PC-9 (cell line): ENCODE measurements at places on chromosomes 5 and 9. TPM values are rescaled to one million over a fixed set of nuclear protein-coding genes. Genes with fewer than 3 reads are reported as not detected.

Gene TAF1L
- total RNA-seq: 0.07 TPM in 1 of 2 replicates, not detected in the other

Gene PCDHA4
- total RNA-seq: not detected in 2 replicates

DNA sequence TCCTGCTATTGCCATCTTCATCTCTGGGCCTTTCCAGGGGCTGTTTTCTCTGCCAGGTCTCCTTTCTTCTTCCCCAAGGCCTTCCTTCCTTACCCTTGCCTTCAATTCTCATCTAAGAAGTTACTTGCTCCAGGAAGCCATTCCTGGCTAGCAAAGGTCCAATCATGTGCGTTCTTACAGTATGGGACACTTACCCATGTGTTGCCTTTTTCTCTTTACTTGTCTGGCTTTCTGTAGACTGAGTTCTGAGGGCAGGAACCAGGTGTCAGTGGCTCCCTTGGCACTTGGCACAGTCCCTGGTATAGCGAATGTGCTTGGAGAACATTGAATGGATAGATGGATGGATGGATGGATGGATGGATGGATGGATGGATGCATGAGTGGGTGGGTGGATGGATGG, 10.2 kb downstream of the FOXI1 start:
- H3K4me3 ChIP-seq: no peak overlapping the region
- H3K27me3 ChIP-seq: no peaks in the 10 kb centered on the region
- H3K36me3 ChIP-seq: no peaks in the 10 kb centered on the region
- DNase-seq: no peak

GRCh38 chr9:2781336-2781735, 62.6 kb downstream of the PUM3 start:
- no peaks in the 10 kb centered on the region for H3K27me3 ChIP-seq
- no peaks in the 10 kb centered on the region for H3K4me1 ChIP-seq
- no peak overlapping the region for H3K27ac ChIP-seq

DNA sequence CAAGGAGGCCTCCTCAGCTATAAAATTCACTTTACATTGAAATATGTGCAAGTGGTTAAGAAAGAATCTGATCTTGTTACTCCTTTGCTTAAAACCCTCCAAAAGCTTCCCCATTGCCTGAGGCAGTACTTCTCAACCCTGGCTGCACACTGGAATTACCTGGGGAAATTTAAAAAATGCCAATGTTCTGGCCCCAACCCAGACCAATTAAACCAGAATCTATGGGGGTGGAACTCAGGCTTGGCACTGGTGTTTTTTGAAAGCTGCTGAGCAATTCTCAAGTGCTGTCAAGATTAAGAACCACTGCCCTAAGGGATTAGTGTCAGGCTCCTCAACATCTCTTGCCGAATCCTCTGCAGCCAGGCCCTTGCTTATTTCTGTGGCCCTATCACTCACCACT, 269.6 kb downstream of the ELAVL2 start:
- peak; percentile 58 for DNase-seq
- H3K36me3 ChIP-seq: no peaks in the 10 kb centered on the region
- H3K27me3 ChIP-seq: no peaks in the 10 kb centered on the region

GRCh38 chr5:77423022-77423750, 68.9 kb downstream of the WDR41 start:
- H3K4me1 ChIP-seq: peaks cover 21% of the 10 kb centered on the region
- no peaks in the 10 kb centered on the region for H3K27me3 ChIP-seq
- no peaks in the 10 kb centered on the region for H3K36me3 ChIP-seq
- H3K4me3 ChIP-seq: no peak overlapping the region
- no peak overlapping the region for H3K27ac ChIP-seq
- no peak for DNase-seq

DNA sequence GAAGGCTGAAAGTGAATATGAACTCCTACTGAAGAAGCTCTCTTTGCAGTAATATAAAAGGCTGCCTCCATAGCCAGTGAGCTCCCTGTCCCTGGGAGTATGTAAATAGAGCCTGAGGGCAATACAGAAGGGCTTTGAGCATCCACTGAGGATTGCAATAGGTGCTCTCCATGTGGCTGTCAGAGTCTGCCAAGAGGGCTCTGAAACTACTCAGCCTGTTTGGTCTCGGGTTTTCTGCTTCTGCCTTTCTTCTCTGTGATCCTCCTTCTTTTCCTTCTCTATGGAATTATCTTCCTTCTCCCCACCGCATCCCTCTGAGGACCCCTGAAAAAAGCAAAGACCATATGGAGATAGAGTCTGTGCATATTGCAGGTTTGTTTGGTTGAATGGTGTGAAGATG, 69.4 kb downstream of the PCDH1 start:
- no peaks in the 10 kb centered on the region for H3K27me3 ChIP-seq
- no peak for DNase-seq
- no peak overlapping the region for H3K4me3 ChIP-seq
- no peaks in the 10 kb centered on the region for H3K36me3 ChIP-seq
- no peak overlapping the region for H3K27ac ChIP-seq
- 0 out of 2 replicates have a peak, but pooled peaks cover 5% of the 10 kb centered on the region for H3K4me1 ChIP-seq

DNA sequence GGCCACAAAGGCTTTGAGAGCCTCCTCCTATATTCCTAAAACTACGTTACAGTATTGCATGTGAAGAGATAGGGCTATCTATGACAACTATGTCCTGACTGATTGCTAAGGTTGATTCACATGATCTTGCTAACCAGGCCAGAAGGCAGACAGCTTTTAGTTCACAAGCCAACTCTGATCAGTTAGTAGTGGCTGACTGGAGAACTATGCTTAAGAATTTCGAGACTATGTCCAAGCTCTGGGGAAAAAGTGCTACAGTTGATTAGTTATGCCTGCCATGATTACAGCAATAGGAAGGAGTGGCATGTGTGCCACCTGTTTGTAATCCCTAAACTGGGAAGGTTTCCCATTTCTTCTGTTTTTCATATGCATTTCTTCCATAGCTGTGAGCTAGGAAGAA, 223.4 kb downstream of the DOCK8 start:
- no peak for DNase-seq
- H3K4me3 ChIP-seq: no peak overlapping the region
- H3K36me3 ChIP-seq: no peaks in the 10 kb centered on the region
- H3K4me1 ChIP-seq: peaks cover 17% of the 10 kb centered on the region
- H3K27me3 ChIP-seq: no peaks in the 10 kb centered on the region

DNA sequence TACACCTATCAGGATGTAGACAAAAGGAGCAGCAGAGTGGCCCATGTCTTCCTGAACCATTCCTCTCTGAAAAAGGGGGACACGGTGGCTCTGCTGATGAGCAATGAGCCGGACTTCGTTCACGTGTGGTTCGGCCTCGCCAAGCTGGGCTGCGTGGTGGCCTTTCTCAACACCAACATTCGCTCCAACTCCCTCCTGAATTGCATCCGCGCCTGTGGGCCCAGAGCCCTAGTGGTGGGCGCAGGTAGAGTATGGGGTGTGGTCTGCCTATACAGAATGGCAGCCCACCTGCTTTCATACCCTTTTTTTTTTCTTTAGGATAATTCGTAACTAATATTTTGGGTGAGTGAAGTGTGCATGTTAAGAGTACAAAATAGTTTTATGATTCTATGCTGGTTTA, 1.1 kb downstream of the SLC27A6 start:
- H3K27ac ChIP-seq: no peak overlapping the region
- no peaks in the 10 kb centered on the region for H3K4me1 ChIP-seq
- no peak for DNase-seq
- H3K4me3 ChIP-seq: no peak overlapping the region
- no peaks in the 10 kb centered on the region for H3K36me3 ChIP-seq

DNA sequence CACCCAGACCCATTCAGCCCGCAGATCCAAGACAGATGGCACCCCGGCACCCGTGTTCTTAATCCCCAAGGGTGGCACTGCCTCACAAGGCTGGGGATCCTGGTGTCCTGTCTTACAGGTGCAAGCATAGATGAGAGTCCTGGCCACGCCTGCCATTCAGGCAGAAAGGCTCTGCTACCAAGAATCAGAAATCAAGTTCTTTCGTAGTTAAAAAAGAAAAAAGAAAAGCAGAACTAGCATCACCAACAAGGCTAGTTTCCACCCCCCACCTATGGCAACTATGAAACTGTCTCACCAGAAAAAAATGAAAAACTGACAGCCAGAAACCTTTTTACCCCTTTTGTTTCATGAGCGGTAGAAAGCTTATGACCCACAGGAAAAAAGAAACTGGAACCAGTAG, 170.4 kb downstream of the SYK start:
- DNase-seq: no peak
- H3K27ac ChIP-seq: no peak overlapping the region
- no peak overlapping the region for H3K4me3 ChIP-seq

DNA sequence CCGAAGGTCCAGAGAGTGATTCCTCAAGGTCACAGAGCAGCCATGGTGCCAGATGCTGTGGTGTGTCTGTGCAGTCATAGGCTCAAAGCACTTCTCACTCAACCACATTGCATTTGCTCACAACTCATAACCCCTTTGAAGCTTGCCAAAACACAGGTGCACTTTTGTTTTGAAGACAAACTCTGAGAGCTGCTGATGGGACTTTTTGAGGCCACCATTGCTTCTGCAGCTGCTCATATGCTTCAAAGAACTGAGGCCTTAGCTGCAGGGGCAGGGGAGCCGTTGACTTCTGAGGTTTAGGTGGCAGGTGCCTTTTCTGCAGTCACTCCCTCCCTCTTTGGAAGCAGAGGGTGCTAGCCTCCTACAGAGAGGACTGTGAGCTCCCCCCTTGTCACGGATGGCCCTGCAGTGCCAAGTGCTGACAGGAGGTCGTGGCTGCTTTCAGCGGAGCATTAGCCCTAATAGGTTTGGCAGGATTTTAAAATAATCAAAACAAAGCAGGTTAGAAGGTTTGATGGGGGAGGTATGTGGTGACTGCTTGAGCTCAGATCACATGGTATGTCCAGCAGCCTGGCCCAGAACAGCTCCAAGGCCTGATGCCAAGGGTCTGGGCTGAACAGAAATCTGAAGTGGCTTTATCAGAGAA, 232.1 kb downstream of the MAN2A1 start:
- H3K4me1 ChIP-seq: no peaks in the 10 kb centered on the region
- DNase-seq: no peak
- no peak overlapping the region for H3K4me3 ChIP-seq
- no peak overlapping the region for H3K27ac ChIP-seq
- peaks cover 9% of the 10 kb centered on the region for H3K27me3 ChIP-seq

DNA sequence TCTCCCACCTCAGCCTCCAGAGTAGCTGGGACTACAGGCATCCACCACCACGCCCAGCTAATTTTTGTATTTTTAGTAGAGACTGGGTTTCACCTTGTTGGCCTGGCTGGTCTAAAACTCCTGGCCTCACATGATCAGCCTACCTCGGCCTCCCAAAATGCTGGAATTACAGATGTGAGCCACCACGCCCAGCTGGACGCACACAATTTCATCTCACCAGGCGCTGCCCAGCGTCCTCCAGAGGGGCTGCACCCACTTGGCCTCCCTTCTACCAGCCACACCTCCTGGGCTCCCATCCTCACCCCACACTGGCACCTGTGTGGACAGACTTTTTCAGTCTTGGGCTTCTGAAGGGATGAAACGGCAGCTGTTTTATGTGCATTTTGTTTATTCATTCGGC, 3.8 kb upstream of the EXOC3 start:
- no peak overlapping the region for H3K27ac ChIP-seq

DNA sequence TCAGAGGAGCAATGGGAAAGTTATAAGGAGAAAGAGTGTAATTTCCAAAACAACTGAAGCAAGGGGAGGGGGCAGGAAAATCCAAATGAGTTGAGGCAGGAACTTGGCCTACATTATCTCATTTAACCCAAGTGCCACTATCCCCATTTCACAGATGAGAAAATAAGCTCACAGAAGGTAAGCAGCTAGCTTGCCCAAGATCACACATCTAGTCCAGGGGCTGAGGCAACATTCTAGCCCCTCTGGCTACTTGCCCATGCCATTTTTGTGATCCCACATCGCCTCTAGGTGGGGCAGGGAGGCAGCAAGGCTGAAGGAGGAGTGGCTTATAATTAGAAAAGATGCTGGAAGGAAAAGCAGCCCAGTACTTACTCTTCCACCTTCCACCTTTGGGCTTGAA, 2.6 kb upstream of the PSIP1 start:
- no peaks in the 10 kb centered on the region for H3K36me3 ChIP-seq
- H3K4me3 ChIP-seq: no peak overlapping the region
- H3K27ac ChIP-seq: no peak overlapping the region
- no peaks in the 10 kb centered on the region for H3K27me3 ChIP-seq
- peaks cover 22% of the 10 kb centered on the region for H3K4me1 ChIP-seq
- no peak for DNase-seq
